NCI-H460 (cell line): ENCODE measurements at places on chromosomes 6 and 20.

DNA sequence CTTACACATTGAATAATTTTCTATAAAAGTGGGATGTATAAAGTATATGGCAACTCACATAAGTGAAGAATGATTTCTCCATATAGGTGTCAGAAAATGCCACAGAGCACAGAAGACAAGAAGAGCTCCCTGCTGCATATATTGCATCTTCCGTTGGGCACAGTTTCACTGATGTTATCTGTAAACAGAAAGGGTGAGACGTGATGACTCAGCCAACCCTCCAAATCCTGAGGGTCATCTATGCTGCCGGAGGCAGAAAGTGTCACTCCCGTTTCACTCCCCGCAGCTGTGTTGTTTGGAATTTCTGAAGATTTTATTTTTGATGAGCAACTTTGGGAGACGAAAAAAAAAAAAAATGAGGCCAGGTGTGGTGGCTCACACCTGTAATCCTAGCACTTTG lies 644.1 kb downstream of the C6orf118 start:
- DNase-seq, result no peak

DNA sequence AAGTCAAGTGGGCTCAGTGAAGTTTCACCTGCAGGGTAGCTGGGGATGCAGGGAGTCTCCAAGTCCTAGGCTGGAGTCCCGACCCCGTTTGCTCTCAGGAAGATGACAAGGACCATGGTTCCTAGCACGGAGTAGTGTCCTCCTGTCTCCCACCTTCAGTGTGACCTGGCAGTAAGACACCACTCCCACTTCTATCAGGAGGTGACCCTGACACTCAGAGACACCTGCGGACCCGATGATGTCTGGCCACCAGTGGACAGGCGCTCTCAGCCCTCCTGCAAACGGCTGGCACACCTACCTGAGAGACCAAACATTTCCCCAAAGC lies 1.1 kb downstream of the SOD2 start:
- DNase-seq, result no peak

DNA sequence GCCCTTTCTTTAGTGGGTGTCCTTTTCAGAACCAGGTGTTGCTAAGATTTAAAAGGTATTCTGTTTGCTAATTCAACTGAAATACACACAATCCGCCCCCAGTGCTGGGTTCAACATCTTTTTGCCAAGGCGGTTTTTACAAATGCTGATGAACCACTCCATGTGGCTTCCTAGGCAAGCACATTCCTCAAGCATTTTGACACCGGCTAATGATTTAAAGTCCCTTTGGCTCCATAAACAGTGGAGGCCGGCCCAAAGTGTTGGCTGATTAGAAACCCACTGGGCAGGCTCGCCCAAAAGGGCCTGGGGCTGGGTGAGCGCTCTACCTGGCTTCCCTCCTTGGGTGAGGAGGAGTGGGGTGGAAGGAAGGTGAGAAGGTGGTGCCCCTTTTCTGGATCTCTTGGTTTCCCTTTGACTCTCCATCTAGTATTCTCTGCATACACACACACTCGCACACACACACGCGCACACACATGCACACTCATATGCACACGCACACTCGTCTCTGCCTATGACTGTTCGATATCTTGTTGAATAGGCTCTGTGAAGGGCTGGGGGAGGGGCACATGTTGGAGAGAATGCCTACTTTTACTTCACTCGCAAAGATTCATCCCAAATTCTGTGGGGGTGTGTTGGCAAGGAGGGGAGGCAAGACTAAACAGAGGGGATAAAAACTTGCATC lies 66.7 kb upstream of the ARMC2 start:
- DNase-seq, result no peak

DNA sequence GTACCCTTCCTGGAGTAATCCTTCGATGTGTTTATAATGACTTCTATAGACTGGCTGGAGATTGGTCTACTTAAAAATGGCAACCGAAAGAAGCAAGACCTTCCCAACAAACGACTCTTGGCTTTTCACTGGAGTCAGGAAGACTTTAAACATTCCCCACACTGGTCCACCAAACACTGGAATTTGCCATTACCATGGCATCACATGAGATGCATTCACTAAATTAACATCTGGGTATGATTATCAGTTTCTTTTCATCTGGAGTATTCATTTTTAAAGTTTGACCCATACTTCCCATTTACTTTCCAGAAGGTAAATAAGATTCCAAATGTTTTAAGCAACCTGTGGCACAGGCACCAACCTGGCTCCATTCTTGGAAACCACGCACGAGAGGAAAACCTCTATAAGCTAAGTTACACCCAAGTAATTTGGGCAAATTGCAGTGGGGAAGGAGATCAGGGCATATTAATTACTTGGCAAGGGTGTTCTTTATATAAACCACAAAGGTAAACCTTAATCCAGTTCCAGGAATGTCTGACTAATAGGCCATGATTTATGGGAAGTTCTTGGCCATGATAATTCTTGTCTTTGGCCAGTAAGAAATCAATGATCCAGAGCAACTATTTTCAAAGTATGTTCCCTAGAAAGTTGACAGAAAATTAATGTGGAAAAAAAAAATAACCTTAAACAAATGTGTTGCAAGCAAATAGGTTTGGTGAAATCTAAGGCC lies 190.0 kb upstream of the COL21A1 start:
- DNase-seq, result no peak

DNA sequence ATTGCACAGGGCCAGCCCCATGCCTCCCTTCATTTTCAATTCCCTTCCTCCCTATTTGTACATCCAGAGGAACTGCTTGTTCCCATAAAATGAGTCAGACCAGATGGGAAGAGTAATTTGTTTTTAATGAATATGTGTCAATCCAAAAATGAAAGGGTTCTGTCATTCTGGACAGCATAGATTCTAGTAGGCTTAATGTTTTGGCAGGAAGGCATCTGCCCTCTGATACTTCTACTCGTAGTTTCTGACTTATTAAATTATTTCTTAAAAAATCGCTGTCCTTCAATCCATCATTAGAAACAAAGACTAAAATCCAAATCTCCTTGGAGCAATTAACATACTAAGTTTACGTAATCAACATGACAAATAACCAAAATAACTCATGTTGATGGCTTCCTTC lies 665.5 kb downstream of the TENT5A start:
- no peak for DNase-seq

DNA sequence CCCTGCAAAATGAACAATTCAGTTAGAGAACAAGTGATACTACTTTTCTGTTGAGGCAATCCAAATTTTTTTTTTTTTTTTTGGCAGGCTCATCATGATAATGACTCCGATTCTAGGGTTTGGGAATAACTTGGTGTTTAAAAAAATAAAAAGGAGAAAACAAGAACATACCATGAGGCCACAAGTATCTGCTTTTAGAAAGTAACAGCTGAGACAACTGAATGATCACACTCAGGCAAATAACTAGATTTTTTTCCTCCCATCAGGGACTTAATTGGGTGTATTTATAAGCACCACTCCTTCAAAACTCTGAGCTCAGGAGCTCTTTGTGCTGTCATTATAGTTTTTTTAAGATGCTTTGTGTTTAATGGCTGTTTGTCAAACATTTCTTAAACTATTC lies 29.6 kb downstream of the PAK5 start:
- DNase-seq, result no peak

DNA sequence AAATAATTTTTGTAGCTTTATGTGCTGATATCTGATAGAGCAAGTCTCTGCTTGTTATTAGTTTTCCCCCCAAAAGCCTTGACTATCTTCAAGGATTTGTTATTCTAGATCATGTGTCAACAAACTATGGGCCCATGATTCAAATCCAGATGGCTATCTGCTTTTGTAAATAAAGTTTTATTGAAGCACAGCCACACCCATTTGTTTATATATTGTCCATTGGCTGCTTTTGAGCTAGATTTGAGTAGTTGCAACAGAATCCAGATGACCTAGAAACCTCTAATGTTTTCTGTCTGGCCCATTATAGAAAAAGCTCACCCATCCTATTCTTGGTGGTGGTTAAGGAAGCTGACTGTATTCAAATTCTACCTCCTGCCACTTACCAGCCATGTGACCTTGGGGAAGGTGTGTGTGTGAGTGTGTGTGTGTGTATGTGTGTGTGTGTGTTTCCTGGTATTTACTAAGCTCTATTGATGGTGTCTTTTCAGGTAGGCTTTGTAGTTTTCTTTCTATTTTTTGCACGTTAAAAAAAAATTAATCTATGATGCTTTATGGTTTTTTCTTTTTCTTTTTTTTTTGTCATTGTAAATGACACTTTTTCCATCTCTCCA lies 1.3 kb upstream of the GTSF1L start:
- DNase-seq, result no peak

DNA sequence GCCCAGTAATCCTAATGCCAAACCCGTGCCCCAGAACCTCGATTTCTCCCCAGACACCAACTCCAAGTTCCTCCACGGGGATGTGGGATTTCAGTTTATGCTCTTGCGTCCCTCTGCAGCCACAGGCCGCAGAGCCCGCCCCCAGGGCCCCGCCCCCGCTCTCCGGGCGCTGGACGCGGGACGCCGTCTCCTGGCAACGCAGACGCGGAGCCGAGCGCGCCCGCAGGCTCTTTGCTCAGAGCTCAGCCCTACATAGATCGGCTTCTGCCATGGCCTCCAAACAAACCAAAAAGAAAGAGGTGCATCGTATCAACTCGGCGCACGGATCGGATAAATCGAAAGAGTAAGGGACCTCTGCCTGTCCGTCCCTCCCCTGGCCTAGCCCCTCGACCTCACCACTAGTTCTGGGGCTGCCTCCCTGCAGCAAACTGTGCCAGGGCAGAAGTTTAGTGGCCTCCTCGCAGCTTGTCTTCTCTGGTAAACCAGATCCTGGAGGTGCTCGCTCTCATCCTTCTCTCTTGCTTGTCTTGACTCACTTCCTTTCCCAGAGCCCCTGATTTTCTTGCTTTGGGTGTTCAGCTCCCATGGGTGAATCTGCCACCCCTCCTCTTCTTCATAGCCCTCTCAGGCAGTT lies at the start of gene ADGB:
Gene ADGB, plus strand, starts transcription at position 201 of the 634 bp plus-strand sequence. Its CDS starts 69 bp downstream, at position 270.
- DNase-seq, result peak; percentile 19

GRCh38 chr6:15290067-15290680 lies 44.3 kb downstream of the JARID2 start:
- DNase-seq, result no peak

GRCh38 chr6:14665827-14666724 lies 548.5 kb downstream of the CD83 start:
- DNase-seq, result no peak

- peak; percentile 46 for DNase-seq
Measured at GRCh38 chr20:38217791-38218565, 42.6 kb downstream of the KIAA1755 start.

DNA sequence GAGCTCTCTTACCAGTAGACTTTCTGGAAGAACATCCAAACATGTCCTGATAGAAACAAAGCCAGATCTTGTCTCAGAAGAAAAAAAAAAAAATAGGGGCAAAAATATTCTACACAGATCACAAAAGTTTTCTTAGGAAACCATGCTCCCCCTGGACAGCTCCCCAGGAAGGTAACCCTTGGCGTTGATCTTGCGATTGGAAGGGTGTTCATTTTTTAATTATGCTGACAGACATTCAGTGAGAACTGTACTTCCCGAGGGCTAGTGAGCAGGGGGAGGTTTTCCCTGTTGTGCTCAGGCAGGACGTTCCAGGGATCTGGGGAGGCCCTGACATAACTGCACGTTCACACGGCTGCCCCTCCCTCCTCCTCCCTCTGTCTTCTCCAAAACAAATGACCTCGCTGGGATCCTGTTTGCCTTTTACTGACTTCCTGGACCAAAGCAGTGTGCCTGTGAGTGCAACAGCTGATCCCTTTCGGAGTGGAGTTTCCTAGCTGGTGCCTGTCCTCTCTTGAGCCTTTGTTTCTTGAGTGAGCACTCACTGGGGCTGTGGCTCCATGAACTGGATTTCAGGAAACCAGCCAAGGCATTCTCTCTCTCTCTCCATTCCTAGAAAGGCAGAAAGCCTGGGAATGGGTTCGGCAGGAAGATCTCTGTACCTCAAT lies 46.7 kb downstream of the MARCKS start:
- no peak for DNase-seq

GRCh38 chr6:45201484-45201883 lies 126.6 kb upstream of the RUNX2 start:
- no peak for DNase-seq

DNA sequence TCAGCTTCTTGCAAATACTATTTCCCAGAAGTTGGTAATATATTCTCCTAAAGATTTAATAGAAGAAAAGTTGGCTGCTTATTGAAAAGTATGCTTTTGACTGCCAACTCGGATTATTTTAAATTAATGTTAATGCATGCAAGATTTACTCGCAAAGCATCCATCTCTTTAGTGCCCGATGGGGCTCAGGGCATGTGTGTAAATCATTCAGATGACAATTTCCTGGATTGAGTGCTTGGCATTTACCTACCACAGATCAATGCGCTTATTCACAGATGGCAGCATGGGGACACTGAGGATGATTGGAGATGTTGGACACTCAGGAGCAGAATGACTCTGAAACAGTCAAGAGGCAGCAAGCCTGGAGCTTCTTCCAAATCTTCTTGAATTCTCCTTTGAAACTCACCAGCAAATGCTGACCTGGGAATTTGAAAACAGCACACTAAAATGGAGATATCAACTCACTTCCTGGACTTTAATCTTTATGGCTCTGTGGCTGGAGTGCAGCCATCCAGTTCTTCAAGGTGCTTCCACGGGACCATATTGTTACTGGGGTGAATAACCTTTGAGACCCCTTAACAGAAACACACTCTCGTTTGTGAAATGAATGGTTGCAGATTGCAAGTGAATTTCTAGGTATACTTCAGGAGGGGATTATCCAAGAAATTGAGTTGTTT lies 34.1 kb upstream of the TIAM2 start:
- no peak for DNase-seq

- DNase-seq, result no peak
Measured at GRCh38 chr6:160917572-160917971, 74.0 kb upstream of the MAP3K4 start.

GRCh38 chr6:66190858-66191257 lies 483.8 kb upstream of the EYS start:
- no peak for DNase-seq

GRCh38 chr6:123638865-123639264 lies 2.1 kb upstream of the TRDN start:
- DNase-seq, result no peak

- no peak for DNase-seq
Measured at GRCh38 chr6:146056506-146056905, 27.6 kb downstream of the GRM1 start.

DNA sequence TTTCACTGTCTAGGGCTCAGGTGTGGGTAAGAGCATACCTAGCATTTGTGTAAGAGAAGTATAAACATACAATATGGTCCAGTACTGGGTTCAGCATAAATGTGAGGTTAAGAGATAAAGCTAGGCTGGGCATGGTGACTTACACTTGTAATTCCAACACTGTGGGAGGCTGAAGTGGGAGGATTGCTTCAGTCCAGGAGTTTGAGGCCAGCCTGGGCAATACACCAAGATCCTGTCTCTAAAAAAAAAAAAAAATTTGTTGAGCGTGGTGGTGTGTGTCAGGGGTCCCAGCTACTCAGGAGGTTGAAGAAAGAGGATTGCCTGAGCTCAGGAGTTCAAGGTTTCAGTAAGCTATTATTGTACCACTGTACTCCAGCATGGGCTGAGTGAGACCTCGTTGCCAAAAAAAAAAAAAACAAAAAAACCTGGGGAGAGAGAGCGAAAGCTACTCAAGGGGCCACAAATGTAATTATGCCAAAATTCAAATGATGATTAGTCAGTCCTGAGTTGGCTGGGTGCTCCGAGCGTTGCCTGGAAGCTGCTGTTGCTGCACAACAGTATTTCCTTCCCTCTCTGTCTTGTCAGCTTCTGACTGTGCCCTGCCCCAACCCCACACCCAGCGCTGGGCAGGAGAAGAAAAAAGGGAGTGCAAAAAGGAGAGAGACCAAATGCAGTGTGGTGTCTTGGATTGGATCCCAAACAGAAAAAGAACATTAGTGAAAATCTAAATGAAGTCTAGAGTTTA lies 24.0 kb downstream of the CMTR1 start:
- no peak for DNase-seq

GRCh38 chr6:39441986-39442385 lies 119.5 kb upstream of the KCNK16 start:
- DNase-seq, result no peak
